ENCODE measurements at places on chromosomes 11 and 22. TPM values are rescaled to one million over a fixed set of nuclear protein-coding genes. Genes with fewer than 3 reads are reported as not detected.

GRCh38 chr11:130202009-130202817 is 42.6 kb downstream of the ST14 start:
- no peak for DNase-seq

DNA sequence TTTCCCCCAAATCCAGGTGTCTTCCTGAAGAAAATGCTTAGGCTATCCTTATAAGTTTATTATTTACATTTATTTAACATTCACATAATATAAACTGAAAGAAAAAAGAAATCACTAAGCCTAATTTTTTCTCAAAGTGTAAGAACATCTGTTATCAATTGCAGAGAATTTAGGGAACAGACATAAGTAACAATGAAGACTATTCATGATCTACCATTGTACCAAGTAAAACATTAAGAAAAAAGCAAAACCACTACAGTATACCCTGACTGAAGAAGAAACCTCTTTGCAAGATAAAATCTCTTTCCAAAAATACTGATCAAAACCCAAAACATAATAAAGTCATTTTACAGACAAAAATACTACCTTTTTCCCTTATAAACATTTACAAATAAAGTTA is 60.5 kb downstream of the NUP98 start:
- no peak for DNase-seq

GRCh38 chr22:27714068-27714467 is 87.5 kb downstream of the MN1 start:
- DNase-seq: no peak

- no peak for DNase-seq
Observed at GRCh38 chr11:120815319-120816100, 208.4 kb upstream of the TBCEL start.

- no peak for DNase-seq
Observed at GRCh38 chr11:66265531-66266377, 2.7 kb upstream of the RAB1B start.

GRCh38 chr22:47618180-47619010 is 855.9 kb downstream of the TBC1D22A start:
- DNase-seq: no peak

DNA sequence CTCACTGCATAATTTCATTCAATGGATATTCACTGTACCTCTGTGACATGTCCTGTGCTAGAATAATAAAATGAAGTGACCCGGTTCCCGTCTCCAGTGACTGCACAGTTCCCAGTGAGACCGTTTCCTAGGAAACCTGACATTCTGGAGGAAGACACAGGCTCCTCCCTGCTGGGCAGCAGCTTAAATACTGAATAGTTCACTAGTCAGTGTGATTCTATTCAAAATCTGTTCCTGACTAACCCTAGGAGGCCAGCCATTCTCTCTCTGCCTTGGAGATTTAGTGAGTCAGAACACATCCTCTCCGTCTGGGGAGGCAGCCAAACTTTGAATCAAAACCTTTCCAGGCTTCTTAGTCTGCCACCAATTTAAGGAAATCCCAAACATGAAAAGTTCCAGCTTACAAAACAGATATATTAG is 11.3 kb downstream of the TRIM66 start:
- DNase-seq: peak; percentile 82

GRCh38 chr11:20046416-20046815 is 113.9 kb downstream of the DBX1 start:
- DNase-seq: no peak

DNA sequence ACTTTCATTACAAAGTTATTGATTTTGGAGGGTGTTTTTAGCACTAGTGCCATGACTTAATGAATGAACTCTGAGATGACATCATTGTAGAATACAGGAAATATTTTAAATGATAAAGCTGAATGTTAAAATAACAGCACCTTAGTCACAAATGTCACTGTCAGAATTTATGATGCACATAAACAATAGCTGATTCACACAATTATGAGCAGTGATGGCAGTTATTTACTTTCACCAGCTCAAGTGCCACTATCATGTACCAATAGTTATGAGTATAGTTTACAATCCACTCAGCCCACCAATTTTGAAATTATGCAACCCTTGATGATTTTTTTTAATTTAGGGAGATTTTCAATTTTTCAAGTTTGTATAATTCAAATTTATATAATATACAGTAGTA is 23.0 kb downstream of the SERPING1 start:
- DNase-seq: no peak

GRCh38 chr11:65637794-65638419 is at the start of gene SIPA1:
Gene SIPA1 (plus strand): TSS chr11:65638101. CDS start chr11:65640922, 2,821 bp downstream.
- peak; percentile 55 for DNase-seq

DNA sequence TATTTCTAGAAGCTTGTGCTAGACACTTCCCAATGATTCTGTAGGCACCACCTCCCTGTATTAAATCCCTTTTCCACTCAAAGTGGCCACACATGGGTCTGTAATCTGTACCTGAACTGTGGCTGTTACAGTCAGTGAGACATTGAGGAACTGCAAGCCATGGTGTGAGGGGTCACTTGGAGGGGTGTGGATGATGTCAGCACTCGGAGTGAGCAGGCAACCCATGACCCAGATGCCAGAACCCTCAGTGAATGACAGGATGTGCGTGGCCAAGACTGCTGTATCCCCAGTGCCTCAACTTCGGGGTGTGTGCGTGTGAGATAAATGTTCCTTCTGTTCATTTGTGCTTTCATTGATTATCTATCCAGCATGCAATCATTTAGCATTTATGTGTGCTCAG is 14.7 kb upstream of the SHANK3 start:
- no peak for DNase-seq

DNA sequence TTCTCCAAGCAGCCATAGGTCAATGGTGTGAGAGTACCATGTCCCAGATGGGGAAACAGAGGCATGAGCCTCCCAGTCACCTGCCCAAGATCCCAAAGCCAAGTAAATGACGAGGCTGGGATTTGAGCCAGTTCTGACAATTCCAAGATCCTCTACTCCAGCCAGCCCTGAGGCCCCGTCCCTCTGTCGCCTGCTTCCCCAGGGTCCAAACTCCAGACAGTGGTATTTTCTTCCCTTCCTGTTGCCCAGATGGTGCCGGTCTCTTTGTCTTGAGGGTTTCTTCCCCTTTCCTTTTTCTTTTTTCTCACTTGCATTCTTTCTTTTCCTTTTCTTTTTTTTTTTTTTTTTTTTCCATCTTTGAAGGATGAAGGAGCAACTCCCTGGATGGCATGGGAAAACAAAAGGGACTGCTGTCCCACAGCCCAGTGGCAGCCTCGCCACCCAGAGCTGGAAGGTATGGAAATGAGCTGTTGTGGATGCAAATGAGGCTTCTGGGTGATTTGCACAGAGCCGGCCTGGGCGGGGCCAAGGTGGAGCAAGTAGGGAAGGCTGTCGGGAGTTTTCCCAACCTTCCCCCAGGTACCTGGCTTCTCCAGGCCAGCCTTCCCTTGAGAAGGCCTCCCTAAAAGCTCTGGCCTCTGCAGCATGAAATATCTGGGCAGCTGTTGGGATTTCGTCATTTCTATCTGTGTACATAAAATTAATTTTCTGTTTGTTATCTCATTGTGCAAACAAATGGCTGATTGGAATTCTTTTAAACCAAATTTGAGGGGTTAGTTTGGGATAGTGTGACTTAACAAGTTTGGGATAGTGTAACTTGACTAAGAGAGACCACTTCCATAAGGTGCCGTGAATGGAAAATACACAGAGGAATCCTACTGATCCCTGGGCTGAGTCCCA is 146.8 kb downstream of the MN1 start:
- DNase-seq: no peak

- DNase-seq: no peak
Observed at GRCh38 chr11:111908639-111909305, 2.8 kb downstream of the CRYAB start.

GRCh38 chr22:44645083-44645482 is 56.9 kb upstream of the PRR5 start:
- DNase-seq: no peak

DNA sequence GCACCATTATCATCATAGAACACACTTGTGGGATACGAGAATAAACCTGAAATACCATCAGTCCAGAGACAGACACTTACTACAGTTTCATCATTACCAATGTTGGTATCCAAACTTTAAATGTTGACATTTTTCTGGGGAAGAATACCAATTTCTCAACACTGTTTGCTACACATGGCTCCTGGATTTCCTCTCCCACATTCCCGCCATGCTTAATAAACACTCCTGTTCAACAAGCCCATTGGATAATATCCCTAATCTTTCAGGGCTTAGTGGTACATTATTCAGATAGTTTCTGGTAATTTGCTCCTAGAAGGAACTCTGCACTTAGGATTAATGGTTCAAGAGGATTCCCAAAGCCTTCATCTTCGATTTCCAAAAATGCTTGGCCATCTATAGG is 48.2 kb downstream of the CSF2RB start:
- no peak for DNase-seq

DNA sequence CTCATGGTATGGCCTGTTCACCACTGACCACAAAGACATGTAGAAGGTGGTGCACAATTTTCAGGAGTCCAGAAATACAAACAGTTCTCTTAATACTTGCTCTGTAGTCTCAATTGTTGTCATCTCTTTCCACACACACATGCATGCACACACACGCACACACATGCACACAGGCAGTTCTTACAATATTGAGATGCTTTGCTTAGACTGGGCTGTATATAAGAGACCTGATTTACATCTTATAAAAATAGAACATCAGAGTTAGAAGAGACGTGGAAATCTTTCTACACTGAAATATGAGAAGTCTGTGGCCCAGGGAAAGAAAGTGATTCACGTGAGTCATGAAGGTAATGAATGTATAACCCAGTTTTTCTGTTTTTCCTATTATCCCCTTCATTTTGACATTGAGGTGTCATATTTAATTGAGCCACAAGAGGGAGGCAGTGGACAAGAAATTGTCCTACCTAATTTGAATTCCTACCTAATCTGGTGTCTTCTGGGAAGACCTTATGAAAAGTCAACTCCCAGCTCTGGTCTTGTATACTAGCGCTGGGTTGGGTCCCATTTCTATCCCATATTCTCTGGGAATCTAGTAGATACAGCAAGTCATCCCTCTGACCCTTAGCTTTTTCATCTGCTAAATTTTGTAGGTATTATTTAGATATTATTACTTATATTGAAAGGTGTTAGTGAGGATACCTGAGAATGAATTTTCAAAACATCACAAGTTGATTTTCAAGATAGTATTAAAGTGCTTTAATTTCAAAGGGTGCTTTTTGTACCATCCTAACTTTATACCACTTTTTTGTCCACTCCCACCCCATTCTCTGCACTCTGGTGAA is 14.9 kb upstream of the MS4A4A start:
- DNase-seq: no peak

DNA sequence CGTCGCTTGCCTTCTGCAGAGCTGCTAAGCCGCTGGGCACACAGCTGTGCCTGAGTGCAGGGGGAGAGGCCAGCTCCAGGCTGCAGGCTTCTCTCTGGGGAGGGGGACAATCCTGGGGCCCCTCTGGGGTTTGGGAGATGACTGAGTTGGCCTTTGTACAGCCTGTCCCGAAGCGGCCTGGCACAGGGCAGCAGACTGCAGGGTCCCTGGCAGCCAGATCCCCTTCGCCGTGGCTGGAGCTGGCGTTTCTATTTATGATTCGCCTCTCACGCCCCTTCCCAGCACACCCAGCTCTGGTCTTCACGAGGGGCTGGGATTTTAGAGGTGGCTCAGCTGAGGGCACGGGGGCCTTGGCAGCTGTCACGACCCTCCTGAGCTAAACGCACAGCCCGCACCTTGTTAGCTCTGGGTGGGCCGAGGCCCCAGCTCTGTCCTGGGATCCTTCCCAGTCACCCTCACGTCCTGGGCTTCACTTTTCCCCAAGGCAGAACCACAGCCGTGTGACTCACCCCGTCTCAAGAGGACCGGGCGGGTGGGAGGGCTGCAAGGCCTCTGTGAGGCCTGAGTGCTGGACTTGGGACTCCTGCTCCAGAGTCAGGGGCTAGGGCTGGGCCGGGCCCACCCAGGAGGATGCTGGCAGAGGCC is 18.4 kb downstream of the OSBPL5 start:
- DNase-seq: no peak

GRCh38 chr22:28443526-28443876 is 236.1 kb downstream of the TTC28 start:
- peak; percentile 72 for DNase-seq

DNA sequence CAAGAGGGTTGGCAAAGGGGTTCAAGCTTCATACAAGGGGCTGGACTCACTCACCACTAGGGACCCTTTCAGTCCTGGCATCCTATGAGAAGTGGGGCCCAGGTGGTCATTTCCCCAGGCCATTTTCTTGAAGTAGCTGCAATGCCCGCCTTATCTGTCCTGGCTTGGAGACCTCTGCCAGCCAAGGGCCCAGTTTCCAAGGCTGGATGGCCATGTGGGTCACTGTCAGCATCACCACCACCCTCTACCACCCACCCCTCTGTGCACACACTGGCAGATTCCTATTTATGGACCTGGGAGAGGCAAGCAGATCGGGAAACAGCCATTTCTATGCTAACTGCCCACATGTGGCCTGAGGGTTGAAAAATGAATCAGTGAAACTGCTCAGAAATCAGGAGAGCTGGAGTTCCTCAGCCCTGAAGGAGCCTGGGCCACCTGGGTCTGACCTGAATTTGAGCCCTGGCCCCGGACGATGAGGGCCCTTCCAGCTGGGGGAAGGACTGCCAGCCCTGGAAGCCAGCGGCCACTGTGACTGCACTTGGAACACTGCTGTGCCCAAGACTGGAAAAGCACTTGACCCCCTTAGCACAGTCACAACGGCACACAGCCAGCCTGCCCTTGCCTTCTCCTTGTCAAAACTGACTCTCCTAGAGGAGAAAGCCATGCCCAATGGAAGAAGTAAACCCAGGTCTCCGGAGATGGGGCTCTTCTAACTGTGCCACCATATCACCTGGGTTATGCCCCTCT is 442.2 kb downstream of the BUD13 start:
- DNase-seq: peak; percentile 36

DNA sequence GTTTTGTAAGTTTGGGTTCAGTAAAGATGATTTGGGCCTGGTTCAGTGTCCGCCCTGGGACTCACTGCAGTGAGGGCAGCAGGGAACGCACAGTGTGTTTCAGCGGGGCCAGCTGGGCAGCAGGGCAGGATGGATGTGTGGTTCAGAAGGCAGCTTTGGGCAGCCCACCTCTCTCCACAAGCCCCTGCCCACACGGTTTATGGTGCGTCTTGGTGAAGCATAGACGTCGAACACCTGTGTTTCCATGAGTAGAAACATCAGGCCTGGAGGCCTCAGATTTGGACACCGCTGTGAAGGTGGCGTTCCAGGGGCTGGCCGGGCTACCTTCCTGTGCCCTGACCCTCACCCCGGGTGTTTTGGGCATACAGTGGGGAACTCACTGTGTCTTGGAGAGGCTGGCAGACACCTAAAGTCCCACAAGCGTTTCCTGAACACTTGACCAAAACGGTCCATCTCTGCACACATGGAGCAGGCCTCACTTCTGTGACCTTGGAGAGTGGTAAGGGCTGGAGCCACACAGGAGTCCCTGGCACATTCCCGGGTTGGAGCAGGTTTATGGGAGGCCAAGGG is 59.0 kb downstream of the ST14 start:
- no peak for DNase-seq

- no peak for DNase-seq
Observed at GRCh38 chr11:72702096-72702495, 27.9 kb upstream of the PDE2A start.

GRCh38 chr22:39148727-39149535 is 3.5 kb downstream of the CBX7 start:
- peak; percentile 36 for DNase-seq

The TMEM132A gene
- 3.7 TPM for total RNA-seq

The HIKESHI gene
- 32.9 TPM for total RNA-seq

The PRAME gene
- not detected for total RNA-seq

The SLC22A12 gene
- total RNA-seq: not detected

The P2RY2 gene
- total RNA-seq: 38.0 TPM

The PVALB gene
- total RNA-seq: not detected

The ART5 gene
- total RNA-seq: 11.8 TPM

The LMO1 gene
- total RNA-seq: 0.59 TPM

The GRIA4 gene
- not detected for total RNA-seq

The TANGO2 gene
- 82.7 TPM for total RNA-seq

The ESAM gene
- 282 TPM for total RNA-seq

The OTOG gene
- not detected for total RNA-seq

The CELSR1 gene
- 27.4 TPM for total RNA-seq
